Endothelial cell (in vitro differentiated cells): ENCODE measurements at places on chromosomes 7 and 10. TPM values are rescaled to one million over a fixed set of nuclear protein-coding genes. Genes with fewer than 3 reads are reported as not detected.

GRCh38 chr7:105325216-105325904 is 63.4 kb downstream of the SRPK2 start:
- peaks cover 3% of the 10 kb centered on the region for H3K27me3 ChIP-seq
- no peak overlapping the region for H3K4me3 ChIP-seq
- DNase-seq, result no peak
- no peak overlapping the region for H3K27ac ChIP-seq
- no peaks in the 10 kb centered on the region for H3K36me3 ChIP-seq
- no peaks in the 10 kb centered on the region for H3K4me1 ChIP-seq

- H3K27me3 ChIP-seq, result no peaks in the 10 kb centered on the region
- H3K36me3 ChIP-seq, result peaks cover 3% of the 10 kb centered on the region
- H3K27ac ChIP-seq, result no peak overlapping the region
- no peak overlapping the region for H3K4me3 ChIP-seq
- no peak for DNase-seq
Observed at GRCh38 chr7:70621954-70622600, 509.9 kb upstream of the GALNT17 start.

DNA sequence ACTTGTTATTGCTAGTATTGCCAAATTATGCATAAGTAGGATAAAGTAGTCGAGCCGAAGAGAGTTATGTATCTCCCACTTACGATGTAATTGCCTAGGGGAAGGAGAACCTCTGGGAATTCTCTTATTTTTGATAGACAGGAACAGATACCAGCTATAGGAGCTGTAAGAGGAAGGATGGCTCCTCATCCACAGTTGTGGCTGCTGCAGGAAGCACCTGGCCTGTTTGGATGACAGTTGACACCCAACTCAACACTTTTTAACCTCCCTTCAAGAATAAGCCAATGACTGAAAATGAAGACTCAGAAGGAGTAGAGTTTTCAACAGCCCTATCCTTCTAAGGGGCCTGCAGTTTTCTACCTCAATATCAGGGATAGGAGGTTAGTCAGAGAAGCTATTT is 6.3 kb downstream of the DYDC1 start:
- DNase-seq, result no peak
- H3K4me1 ChIP-seq, result peaks cover 4% of the 10 kb centered on the region
- H3K27ac ChIP-seq, result no peak overlapping the region
- H3K4me3 ChIP-seq, result no peak overlapping the region

DNA sequence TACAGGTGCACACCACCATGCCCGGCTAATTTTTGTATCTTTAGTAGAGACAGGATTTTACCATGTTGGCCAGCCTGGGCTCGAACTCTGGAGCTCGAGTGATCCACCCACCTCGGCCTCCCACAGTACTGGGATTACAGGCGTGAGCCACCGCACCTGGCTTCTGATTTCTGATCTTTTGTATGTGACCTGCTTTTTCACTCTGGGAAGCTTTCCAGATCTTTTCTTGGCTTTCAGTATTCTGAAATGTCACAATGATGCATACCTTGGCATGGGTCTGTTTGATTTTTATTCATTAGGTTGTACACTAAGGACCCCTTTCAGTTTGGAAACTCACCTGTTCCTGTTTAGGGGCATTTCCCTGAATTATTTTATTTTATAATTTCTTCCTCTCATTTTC is 41.6 kb downstream of the PROSER2 start:
- H3K27me3 ChIP-seq, result peaks cover 1% of the 10 kb centered on the region
- H3K4me1 ChIP-seq, result no peaks in the 10 kb centered on the region
- H3K36me3 ChIP-seq, result no peaks in the 10 kb centered on the region
- DNase-seq, result no peak
- no peak overlapping the region for H3K27ac ChIP-seq

DNA sequence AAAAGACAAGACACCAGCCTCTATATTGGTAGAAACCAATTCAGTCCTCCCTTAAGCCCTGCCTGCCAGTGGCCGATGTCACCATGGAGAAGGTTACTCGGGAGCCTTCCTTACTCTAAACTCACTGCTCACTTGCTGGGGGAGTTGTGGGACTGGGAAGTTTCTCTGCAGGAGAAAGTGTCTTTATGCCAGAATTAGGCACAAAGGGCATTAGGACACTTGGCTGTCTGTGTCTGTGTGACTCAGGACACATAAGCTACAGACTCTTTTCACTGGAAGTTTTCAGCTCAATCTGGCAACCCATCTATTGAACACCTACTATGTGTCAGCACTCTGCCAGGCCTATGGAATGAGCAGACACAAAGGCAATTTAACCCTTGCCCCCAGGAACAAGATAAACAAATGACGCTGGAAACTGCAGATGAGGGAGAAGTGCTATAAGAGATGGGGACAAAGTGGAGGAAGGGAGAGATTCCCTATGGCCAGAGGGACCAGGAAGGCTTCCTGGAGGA is 49.5 kb upstream of the CACUL1 start:
- no peak for DNase-seq
- H3K4me3 ChIP-seq, result no peak overlapping the region
- H3K4me1 ChIP-seq, result no peaks in the 10 kb centered on the region
- peaks cover 2% of the 10 kb centered on the region for H3K27me3 ChIP-seq
- no peak overlapping the region for H3K27ac ChIP-seq

DNA sequence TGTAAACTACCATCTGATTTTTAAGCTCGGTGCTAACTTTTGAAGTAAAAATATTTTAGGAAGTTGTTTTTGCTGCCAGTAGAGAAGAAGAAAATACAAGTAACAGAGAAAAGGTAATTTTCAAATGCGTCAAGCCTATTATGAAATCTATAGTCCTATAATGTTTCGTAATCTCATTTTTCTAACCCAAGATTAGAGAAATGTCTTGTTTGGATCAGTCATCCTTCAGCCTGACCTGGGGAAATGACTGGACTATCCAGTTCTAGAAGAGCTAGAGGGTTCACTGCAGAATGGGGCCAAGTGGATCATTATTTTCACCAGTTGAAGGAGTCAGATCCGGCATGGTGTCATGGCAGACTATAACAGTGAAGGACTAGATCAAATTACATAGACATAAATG is 62.7 kb upstream of the FGL2 start:
- no peaks in the 10 kb centered on the region for H3K36me3 ChIP-seq
- DNase-seq, result no peak
- H3K27me3 ChIP-seq, result peaks cover 2% of the 10 kb centered on the region
- H3K4me1 ChIP-seq, result no peaks in the 10 kb centered on the region

GRCh38 chr7:25989140-25989705 is 162.8 kb upstream of the NFE2L3 start:
- DNase-seq, result no peak
- H3K4me1 ChIP-seq, result no peaks in the 10 kb centered on the region
- no peaks in the 10 kb centered on the region for H3K36me3 ChIP-seq
- peaks cover 2% of the 10 kb centered on the region for H3K27me3 ChIP-seq
- no peak overlapping the region for H3K27ac ChIP-seq
- H3K4me3 ChIP-seq, result no peak overlapping the region

DNA sequence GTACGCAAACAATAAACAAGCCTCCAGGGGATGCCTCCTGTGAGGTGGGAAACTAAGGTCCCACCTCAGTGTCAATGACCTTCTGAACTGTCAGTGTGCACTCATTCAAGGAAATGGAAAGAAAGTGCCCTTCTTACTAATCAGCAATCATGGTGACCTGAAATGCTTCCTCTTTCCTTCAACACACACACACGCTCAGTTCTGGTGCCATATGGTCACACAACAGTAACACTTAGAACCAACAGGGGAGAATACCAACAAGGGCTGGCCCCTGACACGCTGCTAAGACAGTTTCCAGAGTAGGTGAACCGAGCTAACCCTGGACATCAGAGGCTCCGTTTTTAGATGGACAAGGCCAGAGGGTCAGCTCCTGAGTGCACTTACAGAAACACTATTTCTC is 42.1 kb upstream of the EFCAB10 start:
- H3K27ac ChIP-seq, result no peak overlapping the region
- H3K27me3 ChIP-seq, result peaks cover 2% of the 10 kb centered on the region
- peaks cover 8% of the 10 kb centered on the region for H3K4me1 ChIP-seq
- no peak for DNase-seq
- peaks cover 28% of the 10 kb centered on the region for H3K36me3 ChIP-seq
- no peak overlapping the region for H3K4me3 ChIP-seq

DNA sequence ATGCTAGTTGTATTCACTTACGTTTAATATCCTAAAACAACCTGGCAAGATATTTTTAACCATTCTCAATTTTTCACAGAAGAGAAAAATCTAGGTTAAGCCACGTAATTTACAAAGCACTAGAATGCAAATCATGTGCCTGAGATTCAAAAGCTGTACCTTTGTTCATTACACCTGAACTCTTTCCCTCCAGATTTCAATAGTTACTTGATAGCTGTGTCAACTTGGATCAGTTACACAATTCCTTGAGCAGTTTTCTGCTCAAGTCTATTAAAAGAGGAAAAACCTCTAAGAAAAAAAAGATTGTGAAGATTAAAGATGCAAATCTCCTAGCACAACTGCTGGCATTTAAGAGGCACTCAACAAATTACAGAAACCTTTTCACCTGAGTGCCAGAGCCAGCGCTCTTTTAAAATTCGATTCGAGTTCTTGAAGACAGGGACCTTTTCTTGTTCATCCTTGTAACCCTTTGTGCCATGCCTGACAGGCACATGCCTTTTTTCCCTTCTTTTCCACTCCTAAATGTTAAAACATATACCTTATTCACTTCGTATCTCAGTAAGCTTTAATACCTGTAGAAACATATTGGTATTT is 886 bp downstream of the NSUN6 start:
- peak overlapping the region; percentile 96 for H3K4me3 ChIP-seq
- no peaks in the 10 kb centered on the region for H3K36me3 ChIP-seq

DNA sequence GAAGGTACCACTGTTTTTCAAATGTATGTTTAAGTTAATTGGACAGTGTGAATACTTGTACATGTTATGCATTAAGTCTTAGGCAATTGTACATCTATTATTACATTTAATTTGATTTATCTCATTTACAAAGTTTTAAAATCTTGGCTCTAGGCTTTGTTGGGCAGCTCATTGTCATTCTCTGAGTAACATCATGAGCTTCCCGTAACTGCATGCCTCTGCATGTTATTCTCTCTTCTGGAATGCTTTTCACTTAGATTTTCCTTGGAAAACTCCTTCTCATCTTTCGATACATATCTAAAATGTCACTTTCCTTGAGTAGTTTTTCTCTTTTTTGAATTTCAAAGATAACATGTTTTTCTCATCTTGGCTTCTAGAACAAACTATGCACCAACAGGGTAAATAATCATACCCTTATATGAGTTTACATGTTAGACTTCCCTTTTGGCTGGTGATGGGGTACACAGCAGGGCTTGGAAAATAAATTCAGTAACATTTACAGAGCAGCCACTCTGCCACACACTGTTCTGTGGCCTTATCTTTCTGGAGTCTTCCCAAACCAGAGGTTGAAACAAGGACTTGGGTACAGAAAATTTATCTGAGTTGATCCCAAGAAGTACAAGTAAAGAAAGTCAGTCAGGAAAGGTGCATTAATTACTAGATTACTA is 42.2 kb upstream of the A1CF start:
- H3K4me1 ChIP-seq, result no peaks in the 10 kb centered on the region
- DNase-seq, result no peak
- H3K36me3 ChIP-seq, result no peaks in the 10 kb centered on the region

GRCh38 chr7:123417580-123417979 is 116.8 kb downstream of the IQUB start:
- H3K27me3 ChIP-seq, result no peaks in the 10 kb centered on the region
- H3K4me3 ChIP-seq, result peak overlapping the region; percentile 14
- no peak overlapping the region for H3K27ac ChIP-seq
- DNase-seq, result no peak
- peaks cover 6% of the 10 kb centered on the region for H3K36me3 ChIP-seq

DNA sequence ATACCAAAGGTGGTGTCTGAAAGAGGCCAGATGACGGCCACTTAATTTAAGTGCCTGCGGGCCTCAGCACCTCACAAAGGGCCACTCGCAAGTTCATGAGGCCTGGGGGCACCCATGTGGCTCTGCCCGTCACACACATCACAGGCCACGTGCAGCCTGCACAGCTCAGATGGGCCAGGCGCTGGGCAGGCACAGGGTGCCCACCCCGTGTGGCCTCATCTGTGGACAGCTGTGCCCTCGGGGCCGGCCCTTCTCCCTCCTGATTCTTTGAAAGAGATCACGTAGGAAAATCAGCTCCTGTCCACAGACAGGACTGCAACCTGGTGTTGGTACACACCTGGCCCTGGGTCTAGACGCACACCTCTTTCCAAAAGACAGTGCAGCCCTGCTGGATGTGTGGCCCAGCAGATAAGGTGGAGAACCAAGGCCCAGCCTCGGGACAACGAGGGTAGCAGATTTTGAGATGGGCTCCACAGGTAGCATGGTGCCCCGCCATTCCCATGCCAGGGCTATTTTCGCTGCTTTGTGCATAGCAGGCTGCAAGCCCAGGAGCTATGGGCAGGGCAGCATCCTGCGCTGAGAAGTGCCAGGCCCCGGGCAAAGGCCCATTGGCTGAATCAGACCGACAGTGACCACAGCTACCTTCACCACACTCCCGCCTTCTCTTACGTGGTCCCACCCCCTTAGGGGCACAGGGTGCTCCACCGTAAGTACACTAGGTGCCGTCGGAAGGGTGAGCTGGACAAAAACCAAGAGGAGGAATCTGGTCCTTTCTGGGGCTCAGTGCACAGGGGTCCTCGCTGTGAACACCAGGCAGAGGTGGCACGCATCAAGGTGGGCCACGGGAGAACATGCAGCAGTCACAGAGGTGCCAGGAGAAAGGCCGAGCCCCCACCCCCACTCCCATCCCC is 124.5 kb downstream of the EBF3 start:
- no peak overlapping the region for H3K27ac ChIP-seq
- no peak for DNase-seq
- no peak overlapping the region for H3K4me3 ChIP-seq

DNA sequence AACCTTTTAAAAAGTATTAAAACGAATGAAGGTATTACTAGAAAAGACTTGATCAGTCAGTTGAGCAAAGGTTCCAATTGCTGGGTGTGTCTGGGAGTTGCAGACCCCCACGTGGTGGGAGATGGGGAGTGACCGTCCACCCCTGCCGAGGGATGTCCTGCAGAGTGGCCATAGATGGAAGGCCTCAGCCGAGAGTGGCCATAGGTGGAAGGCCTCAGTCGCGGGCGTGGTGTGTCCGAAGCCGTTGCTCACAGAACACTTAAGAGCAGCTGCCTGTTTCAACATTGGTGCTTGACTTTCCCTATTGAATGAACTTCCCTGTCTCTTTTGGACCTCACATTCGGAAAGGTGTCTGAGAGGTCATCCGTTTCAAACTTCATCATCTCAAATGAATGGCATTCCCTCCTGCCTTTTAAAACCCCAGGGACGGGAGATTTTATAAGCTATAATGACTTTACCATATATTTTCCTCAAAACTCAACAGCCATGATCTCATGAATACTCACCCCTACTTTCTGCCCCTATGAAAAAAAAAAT is 69.4 kb downstream of the CAMK1D start:
- no peak overlapping the region for H3K27ac ChIP-seq
- no peaks in the 10 kb centered on the region for H3K4me1 ChIP-seq
- no peak overlapping the region for H3K4me3 ChIP-seq

- no peak overlapping the region for H3K4me3 ChIP-seq
- no peak for DNase-seq
- H3K4me1 ChIP-seq, result peaks cover 15% of the 10 kb centered on the region
- peaks cover 3% of the 10 kb centered on the region for H3K27me3 ChIP-seq
- no peaks in the 10 kb centered on the region for H3K36me3 ChIP-seq
Observed at GRCh38 chr7:93897680-93898079, 7.1 kb upstream of the TFPI2 start.

- H3K27me3 ChIP-seq, result peaks cover 15% of the 10 kb centered on the region
- peaks cover 24% of the 10 kb centered on the region for H3K36me3 ChIP-seq
- peak overlapping the region; percentile 98 for H3K4me3 ChIP-seq
- H3K4me1 ChIP-seq, result peaks cover 36% of the 10 kb centered on the region
Observed at GRCh38 chr7:92133133-92133736, 1.0 kb downstream of the CYP51A1 start.

Gene SPDYE1
- total RNA-seq, result not detected

Gene PAX4
- total RNA-seq, result 0.33 TPM

Gene PDE1C
- 2.9 TPM for total RNA-seq

Gene FLNC
- 7.7 TPM for total RNA-seq

Gene ADRB1
- not detected for total RNA-seq
